NT2/D1 (cell line): ENCODE measurements at places on chromosomes 6 and 20.

GRCh38 chr20:14313341-14314020, 23.9 kb downstream of the FLRT3 start:
- no peak for DNase-seq

DNA sequence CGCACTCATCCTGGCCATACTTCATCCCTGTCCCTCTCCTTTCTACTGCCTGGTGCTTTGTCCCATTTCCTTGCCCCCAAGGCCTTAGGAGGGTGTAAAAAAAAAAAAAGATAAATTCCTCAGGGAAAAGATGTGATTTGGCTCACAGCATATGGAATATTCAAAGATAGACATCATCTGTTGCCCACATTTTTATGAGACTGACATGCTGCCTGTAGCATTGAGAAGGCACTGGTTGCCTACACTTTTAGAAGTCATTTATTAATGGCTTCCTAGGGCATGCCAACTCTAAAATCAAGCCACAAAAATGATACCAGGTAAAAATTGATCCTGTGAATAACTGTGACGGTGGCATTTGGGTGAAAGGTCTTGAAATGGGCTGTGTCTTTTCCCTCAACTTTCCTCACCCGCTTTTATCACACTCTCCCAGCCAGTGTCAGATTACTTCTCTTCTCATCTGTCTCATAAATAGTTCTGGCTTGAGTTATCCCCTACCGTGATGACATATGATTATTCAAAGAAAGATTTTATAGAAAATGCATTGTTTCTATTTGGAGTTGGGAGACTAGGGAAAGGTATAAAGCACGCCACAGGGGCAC, 139.4 kb downstream of the CARMIL1 start:
- DNase-seq = no peak

DNA sequence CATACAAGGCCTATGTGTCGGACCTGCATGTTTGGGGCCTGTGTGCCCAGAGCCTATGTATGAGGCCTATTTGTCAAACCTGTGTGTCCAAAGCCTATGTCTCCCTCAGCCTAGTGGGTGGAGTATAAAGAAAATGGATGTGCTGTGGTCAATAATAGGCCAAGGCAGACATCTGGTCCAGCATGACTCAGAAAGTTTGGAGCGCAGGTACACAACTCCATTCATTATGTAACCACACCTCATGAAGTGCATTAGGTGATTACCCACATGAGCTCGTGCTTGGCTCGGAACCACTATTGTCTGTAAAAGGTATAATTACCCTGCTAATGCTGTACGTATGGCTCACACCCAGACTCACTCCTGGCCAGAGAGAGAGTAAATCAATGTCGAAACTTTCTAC, 302.4 kb upstream of the POU3F2 start:
- no peak for DNase-seq

DNA sequence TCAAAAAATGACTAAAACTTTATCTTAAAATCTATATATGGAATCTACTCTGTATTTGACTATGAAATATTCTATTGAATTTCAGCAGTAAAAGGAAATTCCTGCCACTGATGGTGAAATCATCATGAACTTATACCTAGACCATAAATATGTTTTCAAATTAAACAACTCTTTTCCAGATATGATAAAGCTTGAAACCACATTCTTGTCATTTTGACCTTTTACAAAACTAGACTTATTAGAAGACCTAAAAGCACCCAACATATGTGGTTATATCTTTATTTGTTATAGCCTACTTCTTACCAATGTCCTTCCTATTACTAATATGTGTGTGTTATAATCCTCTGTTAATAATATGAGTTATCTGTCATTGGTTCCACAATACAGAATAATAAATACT, 35.3 kb downstream of the FRK start:
- DNase-seq = no peak

DNA sequence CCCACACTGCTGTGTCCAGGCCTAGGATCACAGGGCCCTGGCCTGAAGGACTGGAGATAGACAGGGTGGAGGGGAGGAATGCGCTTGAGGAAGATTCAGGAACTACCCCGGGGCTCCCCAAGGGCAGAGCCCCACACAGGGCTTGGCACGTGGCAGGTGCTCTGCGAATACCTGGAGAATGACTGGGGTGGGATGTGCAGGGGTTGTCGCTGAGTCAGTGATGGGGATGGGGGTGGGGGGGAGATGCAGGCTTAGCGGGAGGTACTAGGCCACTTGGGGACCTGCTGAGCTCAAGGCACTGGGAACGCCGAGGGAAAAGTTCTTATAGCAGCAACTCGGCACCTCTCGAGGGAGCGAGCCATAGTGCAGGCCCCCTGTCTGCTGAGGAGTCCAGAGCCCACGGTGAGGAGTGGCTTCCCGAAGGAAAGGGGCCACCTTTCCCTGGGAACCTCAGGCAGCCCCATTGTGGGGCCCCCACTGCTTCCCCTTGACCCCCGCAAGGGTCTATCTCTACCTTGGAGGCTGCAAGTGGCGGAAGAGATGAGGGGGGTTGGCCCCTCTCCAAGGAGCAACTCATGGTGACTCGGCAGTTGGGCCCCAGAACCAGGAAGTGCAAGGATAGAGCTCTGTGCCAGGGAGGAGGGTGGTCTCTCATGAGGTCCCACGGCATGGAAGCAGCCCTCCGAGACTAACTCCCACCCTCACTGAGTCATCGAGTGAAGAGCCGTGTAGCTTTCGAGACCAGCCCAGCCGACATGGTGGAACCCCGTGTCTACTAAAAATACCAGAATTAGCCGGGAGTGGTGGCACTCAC, 33.1 kb downstream of the SRC start:
- no peak for DNase-seq

GRCh38 chr6:10177704-10178103, 237.2 kb downstream of the TFAP2A start:
- DNase-seq = no peak

DNA sequence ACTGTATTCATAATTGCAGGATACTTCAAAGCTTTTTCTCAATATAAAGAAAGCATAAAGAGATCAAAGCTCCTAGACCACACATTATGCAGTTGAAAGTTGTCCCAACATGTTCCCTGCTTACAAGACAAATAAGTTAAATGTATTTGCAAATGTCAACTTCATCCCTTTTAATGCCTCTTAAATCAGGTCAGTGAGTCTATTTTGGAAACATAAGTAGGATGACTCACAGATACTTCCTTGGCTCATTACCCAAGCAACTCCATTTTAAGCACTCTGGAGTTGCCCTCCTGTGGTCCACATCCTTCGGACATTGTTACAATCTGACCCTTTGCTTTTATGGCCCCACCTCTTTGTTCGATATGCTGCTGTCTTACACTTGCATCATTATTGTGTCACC, 162.0 kb downstream of the FAXC start:
- DNase-seq = no peak

DNA sequence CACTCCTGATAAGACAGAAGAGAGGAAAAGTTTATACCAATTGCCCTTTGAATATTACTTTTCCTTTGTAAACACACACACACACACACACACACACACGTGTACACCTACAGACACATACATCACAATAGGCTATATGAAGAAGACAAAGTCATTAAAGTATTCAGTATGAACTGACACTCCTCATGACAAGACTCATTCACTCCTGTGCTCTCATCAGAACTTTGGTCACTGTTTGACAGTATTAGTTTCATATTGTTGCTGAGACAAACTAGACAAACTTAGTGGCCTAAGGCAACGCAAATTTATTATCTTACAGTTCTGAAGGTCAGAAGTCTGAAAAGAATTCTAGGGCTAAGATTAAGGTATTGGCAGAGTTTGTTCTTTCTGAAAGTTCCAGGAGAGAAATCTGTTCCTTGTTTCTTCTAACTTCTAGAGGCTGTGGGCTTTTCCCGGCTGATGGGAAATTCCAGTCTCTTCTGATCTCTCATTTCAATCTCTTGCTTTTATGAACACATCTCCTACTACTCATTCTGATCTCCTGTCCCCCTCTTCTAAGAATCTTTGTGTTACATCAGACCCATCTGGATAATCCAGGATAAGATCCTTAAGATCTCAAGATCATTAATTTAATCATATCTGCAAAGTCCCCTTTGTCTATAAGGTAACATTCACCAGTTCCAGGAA, 171.3 kb downstream of the HACE1 start:
- DNase-seq = no peak

DNA sequence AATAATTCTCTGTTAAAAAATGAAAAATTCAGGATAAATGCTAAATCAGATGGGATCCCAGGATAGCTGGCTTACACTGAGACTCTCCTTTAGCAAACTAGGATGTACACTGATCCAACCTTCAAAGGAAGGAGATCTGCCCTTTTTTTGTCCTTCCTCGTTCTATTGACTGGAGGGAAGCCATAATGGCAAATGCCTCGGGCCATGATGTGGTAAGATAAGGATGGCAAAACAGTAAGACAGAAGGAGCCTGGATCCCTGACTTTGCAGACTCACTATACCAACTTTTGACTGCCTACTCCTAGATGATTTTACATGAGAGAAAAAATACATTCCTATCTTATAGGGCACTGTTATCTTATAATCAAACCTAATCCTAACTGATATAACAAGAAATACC, 156.9 kb upstream of the BEND3 start:
- no peak for DNase-seq

DNA sequence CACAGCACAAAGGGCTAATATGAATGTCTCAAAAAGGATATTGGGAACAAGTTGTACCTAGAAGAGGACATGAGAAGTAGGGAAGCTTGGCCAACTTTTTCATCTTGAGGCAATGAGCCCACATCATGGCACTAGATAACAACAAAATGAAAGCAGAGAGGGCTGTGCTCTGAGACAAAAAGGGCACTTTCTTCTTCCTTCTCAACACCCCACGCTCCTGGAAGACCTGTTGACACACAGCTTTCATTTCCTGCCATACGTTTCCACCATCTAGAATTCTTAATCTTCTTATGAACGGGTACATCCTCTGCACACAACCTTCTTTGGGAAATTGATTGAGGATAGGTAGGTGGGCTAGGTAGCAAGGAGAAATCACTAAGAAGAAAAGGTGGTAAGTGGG, 187.8 kb upstream of the STXBP5 start:
- DNase-seq = no peak

- no peak for DNase-seq
Measured at GRCh38 chr20:18694071-18694470, 106.2 kb downstream of the DTD1 start.

GRCh38 chr20:48722002-48722731, 105.6 kb downstream of the PREX1 start:
- DNase-seq = no peak

- DNase-seq = no peak
Measured at GRCh38 chr6:148704400-148705246, 42.2 kb upstream of the UST start.

DNA sequence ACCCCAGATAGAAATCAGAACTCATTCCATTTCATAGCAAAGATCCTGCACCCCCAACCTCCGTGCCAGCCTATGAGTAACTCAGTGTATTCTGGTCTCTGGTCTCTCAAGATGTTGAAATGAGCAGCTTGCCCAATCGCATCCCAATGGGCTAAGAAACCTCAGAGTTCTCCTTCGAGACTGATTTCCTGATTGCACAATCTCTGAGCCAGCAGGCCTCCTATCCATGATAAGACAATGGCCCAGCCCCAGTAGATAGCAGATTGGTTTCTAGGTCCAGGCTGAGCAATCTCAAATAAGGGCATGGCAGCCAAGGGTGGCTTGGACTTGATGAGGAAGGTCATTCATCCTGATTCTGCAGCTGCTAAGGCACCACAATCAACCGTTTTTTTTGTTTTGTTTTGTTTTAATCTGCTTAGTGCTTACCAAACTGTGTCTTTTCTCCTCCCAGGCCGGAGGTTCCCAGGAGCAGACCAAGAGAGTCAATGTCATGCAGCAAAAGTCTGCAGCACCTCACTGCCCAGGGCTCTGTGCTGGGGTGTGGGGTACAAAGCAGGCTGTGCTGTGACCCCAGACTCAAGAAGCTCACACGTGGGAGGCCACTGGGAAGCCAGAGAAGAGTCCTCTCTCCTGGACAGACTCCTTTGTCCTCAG, 125.1 kb upstream of the NXT1 start:
- DNase-seq = no peak

DNA sequence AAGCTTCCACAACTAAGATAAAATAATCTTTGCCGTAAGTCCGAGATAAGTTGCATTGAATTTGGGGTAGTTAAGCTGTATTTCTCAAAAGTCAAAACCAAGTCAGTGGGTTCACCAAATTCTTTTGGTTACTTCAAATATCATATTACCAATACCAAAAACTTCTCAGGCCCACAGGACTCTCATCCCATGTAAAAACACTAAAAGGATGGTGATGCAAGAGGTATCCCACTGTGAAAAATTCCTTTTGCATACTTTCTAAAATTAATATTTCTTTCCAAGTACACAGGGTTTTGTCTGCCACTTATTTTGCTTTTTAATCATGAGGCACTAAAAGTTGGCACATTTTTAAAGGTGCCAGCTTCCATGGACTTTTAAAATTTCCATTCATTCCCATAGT, 151.3 kb downstream of the GJA10 start:
- DNase-seq = no peak

- no peak for DNase-seq
Measured at GRCh38 chr6:49855221-49855620, 11.1 kb downstream of the CRISP1 start.

GRCh38 chr6:157211603-157212455, 111.5 kb downstream of the TMEM242 start:
- DNase-seq = no peak

DNA sequence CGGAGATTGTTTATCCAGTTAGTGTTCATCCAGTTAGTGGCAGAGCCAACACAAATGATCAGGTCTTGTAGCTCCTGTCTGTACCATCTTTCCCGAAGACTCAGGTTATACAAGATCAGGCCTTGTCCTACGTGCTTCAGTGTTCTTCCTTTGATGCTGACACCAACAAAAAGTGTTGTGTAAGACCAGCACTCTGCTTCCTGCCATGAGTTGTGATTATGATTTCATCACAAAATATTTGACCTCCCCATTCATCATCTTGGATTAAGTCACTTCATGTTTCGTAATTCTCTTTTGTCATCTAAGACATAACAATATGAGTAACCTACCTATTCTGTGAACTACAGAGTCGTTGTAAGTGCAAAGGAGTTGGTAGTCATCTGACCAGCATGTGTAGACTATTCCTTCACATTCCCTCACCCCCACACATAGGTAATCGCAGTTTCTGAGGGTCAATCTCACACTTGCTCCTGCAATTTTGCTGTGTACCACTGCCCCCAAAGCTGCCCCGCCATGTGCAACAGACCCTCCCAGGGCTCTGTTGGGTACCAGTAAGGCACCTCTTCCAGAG, 135.6 kb upstream of the SLC22A23 start:
- no peak for DNase-seq

GRCh38 chr20:63554361-63555278, 661 bp downstream of the FNDC11 start:
- no peak for DNase-seq

- no peak for DNase-seq
Measured at GRCh38 chr20:62552613-62553012, 76.8 kb upstream of the GATA5 start.
